ENCODE measurements at places on chromosomes 5 and 9. TPM values are rescaled to one million over a fixed set of nuclear protein-coding genes. Genes with fewer than 3 reads are reported as not detected.
A peak's percentile ranks its signal among the peaks of the same experiment; 100 is the strongest.

HEXB gene
- 65.3 TPM for total RNA-seq

PDCD1LG2 gene
- 0.37 TPM for total RNA-seq

KIF20A gene
- 119 TPM for total RNA-seq

PTPN3 gene
- 1.0 TPM for total RNA-seq

PCDHA4 gene
- total RNA-seq, result 0.58 TPM

BTNL8 gene
- total RNA-seq, result not detected

DOCK8 gene
- not detected for total RNA-seq

INSL4 gene
- total RNA-seq, result not detected

DNA sequence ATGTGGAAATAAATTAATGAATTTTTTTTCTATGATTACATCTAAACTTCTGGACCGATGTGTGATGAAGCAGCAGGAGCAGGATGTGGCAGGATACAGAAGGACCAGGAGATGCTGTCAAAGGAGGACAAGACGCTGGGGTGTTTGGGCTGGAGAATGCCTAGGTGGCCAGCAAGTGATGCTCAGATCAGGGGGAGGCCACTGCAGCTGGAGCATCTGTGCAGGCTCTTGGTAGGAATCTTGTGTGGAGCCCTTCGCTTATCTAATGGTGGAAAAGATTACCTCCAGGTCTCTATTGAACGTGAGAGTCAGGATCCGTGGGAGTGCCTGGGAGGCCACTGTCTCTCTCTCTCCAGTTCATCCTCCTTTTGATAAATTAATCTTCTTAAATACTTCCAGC is 79.8 kb downstream of the MRPL36 start:
- H3K4me3 ChIP-seq, result no peak overlapping the region
- no peaks in the 10 kb centered on the region for H3K4me1 ChIP-seq
- H3K36me3 ChIP-seq, result no peaks in the 10 kb centered on the region
- no peaks in the 10 kb centered on the region for H3K27me3 ChIP-seq

DNA sequence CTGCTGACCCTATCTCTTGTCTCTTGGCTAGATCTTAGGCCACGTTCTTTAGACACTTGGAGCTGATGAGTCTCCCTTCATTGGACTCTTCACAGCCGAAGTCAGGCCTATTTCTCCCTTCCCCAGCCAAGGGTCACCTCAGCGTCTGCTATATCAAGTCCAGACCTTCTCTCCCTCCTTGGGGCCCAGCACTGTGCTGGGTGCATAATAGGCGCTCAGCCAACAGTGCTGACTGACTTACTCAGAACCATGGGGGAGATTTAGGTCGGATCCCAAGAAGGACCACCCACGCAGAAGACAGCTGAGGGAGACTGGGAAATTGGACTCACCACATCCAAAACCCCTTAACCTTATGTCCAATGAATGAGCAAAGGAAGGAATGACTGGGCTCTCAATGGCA is 5.6 kb upstream of the AMBP start:
- H3K27me3 ChIP-seq, result no peaks in the 10 kb centered on the region
- no peak overlapping the region for H3K4me3 ChIP-seq
- no peak overlapping the region for H3K27ac ChIP-seq
- H3K4me1 ChIP-seq, result no peaks in the 10 kb centered on the region
- no peak for DNase-seq

DNA sequence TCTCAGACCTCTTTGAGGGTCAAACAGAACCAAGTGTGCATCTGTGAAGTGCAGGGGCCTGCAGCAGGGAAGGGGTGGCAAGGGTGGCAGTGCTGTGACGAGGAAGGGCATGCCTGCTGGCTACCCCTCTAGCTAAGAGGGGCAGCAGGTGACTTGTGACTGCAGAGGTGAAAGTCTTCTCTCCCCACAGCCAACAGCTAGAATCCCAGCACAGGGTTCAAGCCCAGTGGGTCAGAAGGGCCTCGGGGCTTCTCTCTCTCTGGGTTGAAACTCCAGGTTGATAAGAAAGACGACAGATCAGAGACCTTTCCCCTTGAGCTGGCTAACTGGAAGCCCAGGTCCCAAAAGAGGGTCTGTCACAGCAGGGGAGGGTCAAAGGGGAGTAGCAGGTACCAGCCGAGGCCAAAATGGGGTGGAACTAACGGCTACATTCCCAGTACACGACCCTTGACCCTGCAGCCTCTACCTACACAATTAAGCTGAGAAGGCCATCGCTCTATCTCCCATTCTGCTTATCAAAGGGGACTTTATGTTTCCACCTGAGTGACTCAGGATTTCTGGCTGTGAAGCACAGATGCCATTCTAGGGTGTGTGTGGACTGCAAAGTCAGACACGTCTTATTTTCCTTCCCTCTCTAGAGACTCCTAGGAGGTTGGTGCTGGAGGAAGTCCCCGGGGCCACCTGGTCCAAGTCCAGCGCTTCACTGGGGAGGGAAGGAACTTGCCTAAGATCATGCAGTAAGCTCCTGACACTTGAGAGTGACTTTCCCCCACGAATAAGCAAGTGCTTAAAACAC is 14.6 kb downstream of the ANKS6 start:
- no peak for DNase-seq
- H3K36me3 ChIP-seq, result no peaks in the 10 kb centered on the region

- no peak overlapping the region for H3K4me3 ChIP-seq
- H3K4me1 ChIP-seq, result no peaks in the 10 kb centered on the region
- peak; percentile 50 for DNase-seq
- H3K36me3 ChIP-seq, result no peaks in the 10 kb centered on the region
Measured at GRCh38 chr9:86667307-86667706, 280.0 kb downstream of the GAS1 start.

DNA sequence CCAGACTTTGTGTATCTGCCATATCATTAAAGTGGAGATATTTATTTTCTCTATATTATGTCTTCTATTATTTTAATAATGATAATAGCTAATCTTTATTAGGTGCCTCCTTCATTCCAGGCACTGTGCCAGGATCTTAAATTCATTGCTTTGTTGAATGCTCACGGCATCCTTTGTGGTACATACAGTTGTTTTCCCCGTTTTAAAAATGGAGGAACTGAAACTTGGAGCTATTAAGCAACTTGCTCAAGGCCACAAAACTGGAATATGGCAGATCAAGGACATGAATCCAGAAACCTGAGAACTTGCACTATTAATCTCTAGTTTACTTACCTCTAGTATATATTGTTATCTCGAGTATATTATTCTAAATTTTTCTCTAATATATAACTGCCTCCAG is 41.5 kb upstream of the PPP3R2 start:
- no peak overlapping the region for H3K27ac ChIP-seq
- H3K36me3 ChIP-seq, result no peaks in the 10 kb centered on the region
- H3K4me3 ChIP-seq, result no peak overlapping the region
- H3K27me3 ChIP-seq, result no peaks in the 10 kb centered on the region
- no peaks in the 10 kb centered on the region for H3K4me1 ChIP-seq
- DNase-seq, result no peak

DNA sequence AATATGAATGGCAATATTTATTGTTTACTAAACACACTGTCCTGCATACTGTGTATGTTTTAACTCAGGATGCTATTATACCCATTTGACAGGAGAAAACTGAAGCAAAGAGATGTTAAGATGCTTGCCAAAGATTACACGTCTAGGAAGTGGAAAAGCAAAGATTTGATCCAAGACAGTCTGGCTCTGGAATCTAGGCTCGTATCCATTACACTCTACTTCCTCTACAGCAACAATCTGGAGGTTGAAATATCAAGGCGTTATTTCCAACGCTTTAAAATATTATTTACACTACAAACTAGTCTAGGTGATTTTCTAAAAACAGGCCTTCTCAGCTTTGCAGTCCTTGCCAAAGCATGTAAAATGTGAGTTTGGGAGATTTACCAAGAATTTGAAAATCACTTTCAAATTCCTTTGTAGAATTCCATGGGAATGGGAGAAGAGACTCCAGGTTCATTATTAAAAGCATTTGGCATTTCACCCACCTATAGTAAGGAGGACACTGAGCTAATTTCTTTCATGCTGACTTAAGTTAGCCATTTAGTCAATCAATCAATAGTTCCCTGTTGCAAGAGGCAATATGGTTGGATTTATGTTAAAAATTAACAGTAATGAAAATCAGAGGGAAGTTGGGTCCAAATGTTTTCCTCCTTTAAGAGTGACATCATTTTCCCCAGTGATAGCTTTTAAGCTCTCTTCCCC is 356.3 kb upstream of the SMARCA2 start:
- peaks cover 27% of the 10 kb centered on the region for H3K27me3 ChIP-seq
- H3K27ac ChIP-seq, result no peak overlapping the region
- no peak for DNase-seq
- H3K4me1 ChIP-seq, result no peaks in the 10 kb centered on the region
- H3K4me3 ChIP-seq, result no peak overlapping the region
- no peaks in the 10 kb centered on the region for H3K36me3 ChIP-seq

- peak; percentile 11 for DNase-seq
- no peaks in the 10 kb centered on the region for H3K36me3 ChIP-seq
- H3K4me3 ChIP-seq, result no peak overlapping the region
- H3K27me3 ChIP-seq, result no peaks in the 10 kb centered on the region
- H3K27ac ChIP-seq, result no peak overlapping the region
Measured at GRCh38 chr9:121860744-121861143, 209.3 kb downstream of the DAB2IP start.

DNA sequence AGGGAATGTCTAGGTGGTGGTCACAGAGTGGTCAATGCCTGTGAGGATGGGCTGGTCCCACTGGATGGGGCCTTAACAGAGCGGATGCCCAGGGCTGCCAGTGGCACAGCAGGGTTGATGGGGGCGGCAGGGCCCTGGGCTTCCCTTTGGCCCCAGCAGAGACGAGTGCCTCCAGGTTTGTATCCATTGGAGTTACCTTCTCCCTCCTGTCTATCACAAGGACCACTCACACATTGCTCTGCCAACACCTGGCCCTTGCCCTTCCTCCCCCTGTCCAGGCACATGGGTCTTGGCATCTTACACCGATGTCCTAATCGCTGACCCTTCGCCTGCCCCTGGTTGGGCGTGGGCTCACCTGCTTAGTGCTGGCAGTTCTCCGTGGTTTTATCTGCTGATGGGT is 26.2 kb upstream of the IRX4 start:
- H3K4me1 ChIP-seq, result no peaks in the 10 kb centered on the region
- H3K4me3 ChIP-seq, result no peak overlapping the region
- H3K36me3 ChIP-seq, result no peaks in the 10 kb centered on the region
- peaks cover 62% of the 10 kb centered on the region for H3K27me3 ChIP-seq
- no peak overlapping the region for H3K27ac ChIP-seq

DNA sequence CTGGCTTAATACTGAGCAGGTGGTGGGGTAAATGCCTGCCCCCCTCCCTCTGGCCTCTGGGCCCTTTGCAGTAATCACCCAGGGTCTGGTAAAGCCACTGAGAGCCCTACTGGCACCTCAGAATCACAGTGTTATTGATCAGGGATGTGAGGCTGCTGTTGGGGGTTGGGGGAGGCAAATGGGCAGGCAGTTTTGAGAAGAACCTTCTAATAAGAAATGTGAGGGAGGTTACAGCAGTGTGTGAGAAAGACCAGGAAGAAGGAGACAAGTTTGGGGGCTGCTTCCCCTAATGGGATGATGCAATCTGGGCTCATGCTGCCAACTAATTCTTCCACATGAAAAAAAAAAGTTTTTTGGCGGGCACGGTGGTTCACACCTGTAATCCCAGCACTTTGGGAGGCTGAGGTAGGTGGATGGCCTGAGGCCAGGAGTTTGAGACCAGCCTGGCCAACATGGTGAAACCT is 3.1 kb upstream of the B4GALT7 start:
- H3K36me3 ChIP-seq, result peaks cover 20% of the 10 kb centered on the region
- no peak for DNase-seq
- H3K27me3 ChIP-seq, result no peaks in the 10 kb centered on the region
- no peak overlapping the region for H3K4me3 ChIP-seq

GRCh38 chr9:3138231-3139229 is 294.6 kb upstream of the PUM3 start:
- no peak overlapping the region for H3K27ac ChIP-seq
- H3K27me3 ChIP-seq, result no peaks in the 10 kb centered on the region
- no peak for DNase-seq
- H3K4me1 ChIP-seq, result no peaks in the 10 kb centered on the region
- H3K4me3 ChIP-seq, result no peak overlapping the region

- H3K27ac ChIP-seq, result peak within 1 kb of the TSS; percentile 70
- H3K27me3 ChIP-seq, result no peaks in the 10 kb centered on the region
- peak; percentile 90 for DNase-seq
- H3K36me3 ChIP-seq, result no peaks in the 10 kb centered on the region
- peak within 1 kb of the TSS; percentile 60 for H3K4me3 ChIP-seq
- peaks cover 54% of the 10 kb centered on the region for H3K4me1 ChIP-seq
Measured at GRCh38 chr9:137302118-137302448, at the start of gene NRARP. NRARP (minus strand) TSS chr9:137302271; CDS start chr9:137301928, 343 bp downstream.

DNA sequence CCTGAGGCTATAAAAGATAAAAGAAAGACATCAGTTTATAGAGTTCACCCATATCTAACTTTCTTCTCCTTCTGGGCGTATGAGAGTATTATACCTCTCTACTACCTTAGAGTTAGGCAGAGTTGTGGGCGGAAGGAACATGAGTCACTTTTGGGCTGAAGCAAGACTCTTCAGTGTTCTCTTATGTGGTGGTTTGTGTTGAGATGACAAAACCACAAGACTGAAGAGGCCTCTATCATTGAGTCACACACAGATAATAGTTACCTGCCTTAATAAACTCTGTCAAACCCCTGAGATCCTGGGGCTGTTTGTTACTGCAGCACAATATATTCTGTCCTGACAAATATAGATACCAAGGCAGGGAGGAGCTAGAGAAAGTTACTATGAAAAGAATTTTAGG is 184.2 kb downstream of the EFNA5 start:
- peaks cover 17% of the 10 kb centered on the region for H3K4me1 ChIP-seq
- H3K27ac ChIP-seq, result no peak overlapping the region
- H3K27me3 ChIP-seq, result no peaks in the 10 kb centered on the region

DNA sequence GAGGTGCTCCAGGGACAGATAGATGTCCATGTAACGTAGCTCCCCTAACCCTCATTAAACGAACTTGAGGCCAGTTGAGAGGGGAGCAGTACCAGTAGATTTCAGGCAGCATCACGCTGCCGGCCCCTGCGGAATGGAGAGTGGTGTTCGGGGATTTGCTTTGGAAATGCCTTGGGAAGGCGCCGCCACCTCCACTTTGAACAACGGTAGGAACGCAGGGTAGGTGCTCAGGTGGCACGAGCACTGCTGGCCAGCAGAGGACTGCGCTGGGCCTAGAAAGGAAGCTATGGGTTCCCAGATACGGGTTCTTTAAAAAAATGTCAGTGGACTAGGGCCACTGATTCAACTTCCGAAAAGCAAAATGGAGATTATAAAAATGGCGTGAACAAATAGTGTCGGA is 271.8 kb downstream of the FANCC start:
- H3K4me1 ChIP-seq, result peaks cover 19% of the 10 kb centered on the region
- no peak overlapping the region for H3K4me3 ChIP-seq
- no peak for DNase-seq
- no peaks in the 10 kb centered on the region for H3K27me3 ChIP-seq

- no peaks in the 10 kb centered on the region for H3K4me1 ChIP-seq
- H3K36me3 ChIP-seq, result peaks cover 61% of the 10 kb centered on the region
- no peak overlapping the region for H3K4me3 ChIP-seq
Measured at GRCh38 chr5:1320436-1321344, 24.2 kb downstream of the CLPTM1L start.

Data from A673 (cell line).